NCI-H1436 (cell line): ENCODE measurements at places on chromosomes 7 and 10.

DNA sequence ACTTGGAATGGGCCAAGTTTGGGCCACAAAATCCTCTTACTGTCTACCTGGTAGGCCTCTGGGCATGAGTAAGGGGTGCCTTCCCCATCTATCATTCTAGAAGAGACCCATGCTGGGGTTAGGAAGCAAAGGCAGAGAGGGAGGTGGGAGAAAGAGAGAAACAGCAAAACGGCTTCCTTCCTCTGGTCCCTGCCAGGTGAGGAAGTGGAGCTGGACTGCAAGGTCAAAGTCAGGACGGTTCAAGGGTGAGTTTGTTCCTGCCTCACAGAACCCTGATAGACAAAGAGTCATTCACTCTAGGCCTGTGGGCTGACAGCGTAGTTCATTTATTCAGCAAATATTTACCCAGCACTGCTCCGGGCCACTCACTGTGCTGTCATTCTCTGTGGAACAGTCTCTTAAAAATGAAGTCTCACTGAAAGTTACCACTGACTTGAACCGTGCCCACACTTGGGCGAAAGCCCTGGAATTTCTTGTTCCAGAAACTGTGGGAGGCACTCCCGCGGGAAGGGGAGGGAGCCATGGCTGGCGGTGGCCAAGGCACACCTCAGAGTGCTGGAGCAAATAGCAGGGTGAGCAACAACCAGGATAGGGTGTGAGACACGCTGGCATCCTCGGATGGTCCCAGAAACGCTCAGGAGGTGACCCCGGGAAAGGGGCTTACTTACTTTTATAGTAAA lies 26.2 kb upstream of the ECHDC3 start:
- no peak for DNase-seq

GRCh38 chr7:47300472-47301104 lies 281.3 kb downstream of the TNS3 start:
- no peak for DNase-seq

GRCh38 chr7:107993891-107994291 lies 9.1 kb downstream of the LAMB1 start:
- no peak for DNase-seq

- DNase-seq, result no peak
Observed at GRCh38 chr7:75888464-75889222, 9.8 kb downstream of the RHBDD2 start.

- DNase-seq, result no peak
Observed at GRCh38 chr10:1477578-1477977, 259.7 kb downstream of the ADARB2 start.

- DNase-seq, result no peak
Observed at GRCh38 chr10:125072794-125073193, 87.6 kb downstream of the CTBP2 start.

DNA sequence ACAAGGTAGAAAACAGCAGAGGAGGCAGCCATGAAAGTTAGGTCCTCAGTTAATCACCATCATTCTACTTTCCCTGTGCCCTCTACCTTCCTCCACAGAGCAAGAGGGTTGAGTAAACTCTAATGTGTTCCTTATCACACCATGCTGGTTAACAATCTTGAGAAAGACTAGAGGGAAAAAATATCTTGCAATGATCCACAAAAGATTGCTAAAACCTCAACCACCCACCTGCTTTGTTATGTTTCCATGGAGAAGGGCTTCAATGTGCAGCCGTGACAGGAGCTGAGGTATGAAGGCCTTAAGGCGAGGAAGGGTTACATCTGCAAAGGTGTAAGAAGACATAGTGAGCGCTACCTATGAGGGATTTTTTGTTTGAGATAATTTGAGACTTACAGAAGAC lies 103.9 kb downstream of the IDE start:
- peak; percentile 13 for DNase-seq

DNA sequence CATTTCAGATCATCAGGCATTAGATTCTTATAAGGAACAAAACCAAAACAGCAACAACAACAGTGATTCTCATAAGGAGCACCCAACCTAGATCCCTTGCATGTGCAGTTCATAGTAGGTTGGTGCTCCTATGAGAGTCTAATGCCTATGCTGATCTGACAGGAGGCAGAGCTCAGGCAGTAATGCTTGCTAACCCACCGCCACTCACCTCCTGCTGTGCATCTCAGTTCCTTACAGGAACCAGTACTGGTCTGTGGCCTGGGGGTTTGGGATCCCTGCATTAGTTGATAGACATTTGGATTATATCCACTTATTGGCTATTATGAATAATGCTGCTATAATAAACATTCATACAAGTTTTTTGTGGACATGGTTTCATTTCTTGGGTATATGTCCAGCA lies 14.0 kb downstream of the MKLN1 start:
- DNase-seq, result no peak

DNA sequence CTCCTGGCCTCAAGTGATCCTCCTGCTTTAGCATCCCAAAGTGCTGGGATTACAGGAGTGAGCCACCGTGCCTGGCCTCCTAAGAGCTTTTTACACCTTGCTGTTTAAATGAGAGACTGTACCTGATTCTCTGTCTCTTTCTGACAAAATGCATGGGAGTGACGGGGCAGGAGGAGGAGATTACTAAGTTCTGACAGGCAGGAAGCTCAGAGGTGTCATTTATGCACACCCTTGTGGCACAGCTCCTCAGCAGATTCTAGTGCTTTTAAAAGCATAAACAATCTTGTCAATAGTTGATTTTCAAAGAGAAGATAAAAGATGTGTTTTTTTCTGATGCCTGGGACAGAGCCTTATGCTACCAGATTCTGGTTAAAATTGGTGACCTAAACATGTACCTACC lies 39.7 kb upstream of the STEAP4 start:
- DNase-seq, result no peak
